ENCODE measurements at places on chromosomes 3 and 15. TPM values are rescaled to one million over a fixed set of nuclear protein-coding genes. Genes with fewer than 3 reads are reported as not detected.
A peak's percentile ranks its signal among the peaks of the same experiment; 100 is the strongest.

ERICH6 gene
- not detected for total RNA-seq

- H3K4me3 ChIP-seq, result no peak overlapping the region
- no peak for DNase-seq
- peaks cover 17% of the 10 kb centered on the region for H3K4me1 ChIP-seq
Observed at GRCh38 chr15:50665938-50666337, 20.7 kb downstream of the TRPM7 start.

GRCh38 chr15:96037584-96037983 lies 292.9 kb upstream of the NR2F2 start:
- no peak overlapping the region for H3K27ac ChIP-seq
- no peak overlapping the region for H3K4me3 ChIP-seq
- peak; percentile 5 for DNase-seq
- H3K36me3 ChIP-seq, result no peaks in the 10 kb centered on the region
- no peaks in the 10 kb centered on the region for H3K27me3 ChIP-seq

GRCh38 chr3:3578718-3579117 lies 220.5 kb upstream of the LRRN1 start:
- no peaks in the 10 kb centered on the region for H3K36me3 ChIP-seq
- H3K27ac ChIP-seq, result no peak overlapping the region

- H3K36me3 ChIP-seq, result no peaks in the 10 kb centered on the region
- no peak overlapping the region for H3K27ac ChIP-seq
- no peaks in the 10 kb centered on the region for H3K4me1 ChIP-seq
- DNase-seq, result no peak
Observed at GRCh38 chr3:100844063-100844936, 135.0 kb downstream of the TFG start.

DNA sequence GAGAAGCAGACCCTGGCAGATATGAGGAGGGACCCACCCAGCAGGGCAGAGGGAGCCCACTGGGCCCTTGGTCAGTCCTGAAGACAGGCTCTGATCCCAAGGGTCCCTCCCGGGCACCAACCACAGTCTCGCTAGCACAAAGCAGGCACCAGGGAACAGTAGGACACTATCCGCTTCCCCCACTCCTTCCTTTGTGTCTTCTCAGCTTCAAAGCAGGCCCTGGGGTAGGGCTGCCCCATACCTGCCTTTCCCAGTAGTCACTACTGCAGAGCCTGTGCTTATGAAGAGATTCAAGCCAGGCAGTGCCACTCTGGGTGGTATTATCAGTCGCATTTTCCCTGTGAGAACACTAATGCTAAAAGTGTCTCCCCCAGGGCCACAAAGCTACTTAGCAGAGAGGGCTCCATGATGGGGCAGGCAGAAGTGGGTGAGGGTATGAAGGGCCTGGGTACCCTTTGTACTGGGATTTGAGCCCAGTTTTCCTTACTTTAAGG lies 32.7 kb downstream of the SRPRB start:
- no peak overlapping the region for H3K27ac ChIP-seq
- no peaks in the 10 kb centered on the region for H3K27me3 ChIP-seq
- no peak overlapping the region for H3K4me3 ChIP-seq
- H3K4me1 ChIP-seq, result no peaks in the 10 kb centered on the region
- no peak for DNase-seq

- no peak overlapping the region for H3K27ac ChIP-seq
- no peak for DNase-seq
- H3K36me3 ChIP-seq, result no peaks in the 10 kb centered on the region
- H3K27me3 ChIP-seq, result no peaks in the 10 kb centered on the region
Observed at GRCh38 chr3:169497567-169498257, 165.8 kb downstream of the MECOM start.

DNA sequence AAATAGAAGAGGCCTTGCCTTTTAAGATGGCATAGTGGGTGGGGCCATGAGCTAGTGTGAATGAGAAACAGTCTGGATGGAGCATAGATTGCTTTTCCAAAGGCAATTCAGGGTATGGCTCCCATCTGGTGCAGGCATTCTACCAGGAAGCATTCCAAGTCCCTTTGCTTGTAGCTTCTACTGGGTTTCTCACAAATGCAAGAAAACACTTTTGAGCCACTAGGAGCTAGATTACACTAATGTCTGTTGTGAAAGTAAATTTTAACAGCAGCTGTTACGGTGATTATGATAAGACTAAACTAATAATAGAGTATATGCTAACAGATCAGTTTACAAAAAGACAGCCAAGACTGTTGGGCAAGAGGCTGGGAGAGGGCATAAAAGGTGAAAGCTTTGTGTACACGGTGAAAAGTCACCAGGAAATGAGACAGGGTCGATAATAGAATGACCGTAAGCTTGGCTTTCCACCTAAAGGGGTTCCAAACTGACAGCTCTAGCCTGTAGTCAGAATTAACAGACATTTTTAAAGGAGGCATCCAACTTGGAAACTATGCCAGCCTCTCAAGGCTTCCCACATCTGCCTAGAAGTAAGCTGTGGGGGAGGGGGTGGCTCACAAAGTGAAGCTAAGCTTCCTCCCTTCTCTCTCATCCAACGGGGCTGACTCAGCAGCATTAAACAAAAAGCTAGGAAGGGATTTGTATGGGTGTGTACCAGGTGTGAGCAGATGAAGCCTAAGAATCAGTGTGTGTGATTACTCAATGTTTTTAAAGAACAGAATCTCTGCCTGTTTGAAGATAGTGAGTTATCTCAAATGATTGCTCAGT lies 61.1 kb upstream of the GPD1L start:
- peak overlapping the region; percentile 67 for H3K27ac ChIP-seq
- no peaks in the 10 kb centered on the region for H3K36me3 ChIP-seq
- H3K27me3 ChIP-seq, result no peaks in the 10 kb centered on the region
- DNase-seq, result no peak
- peaks cover 15% of the 10 kb centered on the region for H3K4me1 ChIP-seq
- H3K4me3 ChIP-seq, result peak overlapping the region; percentile 11

Data from esophagus muscularis mucosa (tissue), 4 donors.